Fibroblast of skin of right quadriceps (primary cell): ENCODE measurements at places on chromosomes 12 and 14.

GRCh38 chr12:124105546-124105945 lies 132.5 kb downstream of the ZNF664 start:
- no peak for DNase-seq

GRCh38 chr14:50801706-50802105 lies 29.3 kb downstream of the NIN start:
- DNase-seq: peak; percentile 53

- DNase-seq: peak; percentile 58
Measured at GRCh38 chr12:132700212-132700822, 10.3 kb upstream of the PGAM5 start.

- no peak for DNase-seq
Measured at GRCh38 chr14:22606380-22606779, 8.3 kb downstream of the ABHD4 start.
